Fibroblast of skin of scalp (primary cell): ENCODE measurements at places on chromosomes 11 and 22.
A peak's percentile ranks its signal among the peaks of the same experiment; 100 is the strongest.

- DNase-seq: no peak
Observed at GRCh38 chr22:37313376-37314314, 31.3 kb downstream of the CYTH4 start.

DNA sequence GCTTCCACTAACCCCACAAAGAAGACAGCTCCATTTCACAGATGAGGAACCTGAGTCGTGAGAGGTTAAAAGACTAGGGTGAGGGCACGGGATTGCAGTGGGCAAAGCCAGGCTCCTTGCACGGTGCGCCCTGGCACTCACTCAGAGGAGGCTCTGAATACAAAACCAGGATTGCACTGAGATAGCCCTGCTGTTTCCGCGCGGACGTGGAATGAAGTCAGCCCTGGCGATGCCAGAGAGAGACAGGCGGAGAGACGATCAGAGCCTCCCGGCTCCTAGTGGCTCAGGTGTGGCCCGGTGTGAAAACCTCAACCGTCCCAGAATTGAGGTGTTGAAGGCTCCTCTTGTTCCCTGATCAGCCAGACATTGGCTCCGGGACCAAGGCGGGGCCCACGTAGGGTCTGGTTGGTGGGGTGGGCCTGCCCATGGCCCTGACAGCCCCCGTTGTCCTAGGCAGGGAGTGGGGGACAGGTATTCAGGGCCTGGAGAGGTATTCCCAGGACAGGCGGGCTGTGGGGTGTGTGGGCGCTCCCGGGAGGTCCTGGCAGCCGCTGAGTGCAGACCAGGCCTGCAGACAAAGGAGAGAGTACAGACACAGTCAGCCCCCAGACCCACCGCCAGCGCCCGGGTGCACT is 43.1 kb upstream of the LINC01488 start:
- DNase-seq: no peak

DNA sequence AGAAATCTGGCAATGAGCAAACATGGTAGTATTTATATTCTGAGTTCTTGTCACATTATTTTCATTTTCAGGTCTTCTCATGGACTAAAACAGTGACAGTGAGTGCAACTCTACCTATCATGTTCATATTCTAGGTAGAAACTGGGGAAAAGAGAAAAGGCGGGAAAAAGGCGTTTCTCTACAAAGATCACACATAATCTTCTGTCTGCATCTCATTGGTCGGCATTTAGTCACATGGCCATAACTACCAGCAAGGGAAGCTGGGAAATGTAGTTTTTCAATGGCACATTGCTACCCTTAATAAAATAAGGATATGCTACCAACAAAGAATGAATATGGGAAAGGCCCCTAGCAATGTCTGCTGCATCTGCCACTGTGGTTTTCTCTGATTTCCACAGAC is 57.6 kb upstream of the B3GAT1 start:
- DNase-seq: no peak

DNA sequence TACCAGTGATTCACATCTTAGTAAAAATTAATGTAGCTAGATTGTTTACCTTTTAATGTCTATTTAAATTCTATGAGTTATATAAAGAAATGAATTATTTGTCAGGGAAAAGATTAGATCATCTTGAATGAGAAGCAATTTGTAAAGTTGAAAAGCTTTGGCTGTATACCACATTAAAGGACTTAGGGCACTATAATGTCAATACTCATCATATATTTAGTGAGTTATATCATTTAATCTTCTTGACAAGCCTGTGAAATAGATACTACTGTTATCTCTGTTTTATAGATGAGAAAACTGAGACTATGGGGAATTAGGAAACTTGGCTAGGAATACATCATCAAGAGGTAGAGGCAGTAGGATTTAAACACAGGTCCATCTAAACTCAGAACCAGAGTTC is 160.1 kb downstream of the GUCY1A2 start:
- no peak for DNase-seq

DNA sequence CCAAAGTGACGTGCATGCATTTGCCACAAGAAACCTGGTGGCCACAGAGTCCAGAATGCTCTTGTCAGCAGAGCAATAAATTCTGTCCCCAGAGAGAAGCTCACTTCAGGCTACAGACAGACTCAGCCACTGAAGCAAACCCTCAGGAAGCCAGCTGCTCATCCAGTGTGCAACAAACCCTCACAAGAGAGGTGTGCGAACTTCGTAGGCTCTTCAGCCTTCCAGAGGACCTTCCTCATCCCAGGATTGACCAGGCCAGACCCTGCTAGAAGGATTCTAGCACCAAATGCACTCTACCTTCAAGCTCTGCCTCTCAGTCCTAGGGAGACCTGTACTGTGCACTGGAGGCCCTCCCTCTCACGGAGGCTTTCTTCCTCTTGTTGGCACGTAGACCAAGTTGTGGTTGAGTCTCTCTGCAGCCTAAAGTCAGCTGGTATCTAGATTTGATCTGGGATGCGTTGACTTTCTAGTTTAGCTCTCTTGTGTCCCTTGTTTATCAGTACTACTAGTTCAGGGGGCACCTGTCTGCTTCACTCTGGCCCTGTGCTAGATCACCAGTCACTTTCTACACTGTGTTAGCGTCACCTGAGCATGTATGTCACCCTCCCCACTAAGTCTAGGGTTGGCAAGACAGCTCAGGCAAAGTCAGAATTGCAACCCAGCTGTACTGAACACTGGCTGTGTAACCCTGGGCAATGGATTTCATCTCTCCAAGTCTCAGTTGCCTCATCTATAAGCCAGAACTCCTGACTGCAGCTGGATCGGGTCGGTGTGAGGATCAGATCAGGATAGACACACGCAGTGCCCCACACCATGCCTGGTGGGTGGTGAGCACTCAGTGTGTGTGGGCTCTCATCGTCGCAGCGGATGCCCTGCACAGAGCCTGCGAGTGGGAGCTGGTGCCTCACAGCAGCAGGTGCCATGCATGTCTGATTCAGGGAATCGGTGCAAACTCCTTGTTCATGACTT is 22.1 kb upstream of the TMPRSS13 start:
- DNase-seq: no peak

- peak; percentile 38 for DNase-seq
Observed at GRCh38 chr11:44702889-44703288, 23.9 kb upstream of the TSPAN18 start.

GRCh38 chr11:11814614-11815452 is 26.9 kb upstream of the USP47 start:
- no peak for DNase-seq

DNA sequence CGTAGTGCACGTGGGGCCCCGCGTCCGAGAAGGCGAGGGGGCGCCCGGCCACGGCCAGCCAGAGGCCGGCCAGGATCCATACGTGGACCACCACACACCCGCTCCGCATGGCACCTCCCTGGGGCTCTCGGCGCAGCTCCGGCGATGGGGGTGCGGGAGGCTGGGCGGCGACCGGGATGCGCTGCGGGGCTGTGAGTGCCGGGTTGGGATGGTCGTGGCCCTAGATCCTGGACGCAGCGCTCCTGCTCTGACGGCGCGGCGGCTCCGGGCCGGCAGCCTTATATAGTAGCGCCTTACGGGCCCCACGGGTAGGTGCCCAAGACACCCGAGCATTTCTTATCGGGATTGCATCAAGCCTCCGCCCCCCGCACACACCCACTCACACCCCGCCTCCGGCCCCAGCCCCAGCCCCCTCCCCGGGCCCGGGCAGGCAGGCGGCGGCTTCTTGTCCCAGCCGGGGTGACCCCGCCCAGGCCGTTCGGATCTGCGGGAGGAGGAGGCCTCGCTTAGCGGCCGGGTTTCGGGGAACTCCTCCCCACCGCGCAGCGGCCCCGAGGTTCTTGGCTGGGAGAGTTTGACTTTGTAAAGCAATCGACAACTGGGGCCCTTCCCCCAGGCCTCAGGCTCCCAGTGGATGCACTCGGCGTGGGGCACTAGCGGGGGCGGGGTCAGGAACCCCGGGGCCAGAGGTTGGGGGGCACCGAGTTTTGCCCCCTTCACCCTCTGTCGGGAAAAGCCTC is at the start of gene FGF19:
FGF19 (minus strand) TSS at position 255 of the 740 bp plus-strand sequence; CDS start at position 109, 146 bp downstream.
- no peak for DNase-seq

DNA sequence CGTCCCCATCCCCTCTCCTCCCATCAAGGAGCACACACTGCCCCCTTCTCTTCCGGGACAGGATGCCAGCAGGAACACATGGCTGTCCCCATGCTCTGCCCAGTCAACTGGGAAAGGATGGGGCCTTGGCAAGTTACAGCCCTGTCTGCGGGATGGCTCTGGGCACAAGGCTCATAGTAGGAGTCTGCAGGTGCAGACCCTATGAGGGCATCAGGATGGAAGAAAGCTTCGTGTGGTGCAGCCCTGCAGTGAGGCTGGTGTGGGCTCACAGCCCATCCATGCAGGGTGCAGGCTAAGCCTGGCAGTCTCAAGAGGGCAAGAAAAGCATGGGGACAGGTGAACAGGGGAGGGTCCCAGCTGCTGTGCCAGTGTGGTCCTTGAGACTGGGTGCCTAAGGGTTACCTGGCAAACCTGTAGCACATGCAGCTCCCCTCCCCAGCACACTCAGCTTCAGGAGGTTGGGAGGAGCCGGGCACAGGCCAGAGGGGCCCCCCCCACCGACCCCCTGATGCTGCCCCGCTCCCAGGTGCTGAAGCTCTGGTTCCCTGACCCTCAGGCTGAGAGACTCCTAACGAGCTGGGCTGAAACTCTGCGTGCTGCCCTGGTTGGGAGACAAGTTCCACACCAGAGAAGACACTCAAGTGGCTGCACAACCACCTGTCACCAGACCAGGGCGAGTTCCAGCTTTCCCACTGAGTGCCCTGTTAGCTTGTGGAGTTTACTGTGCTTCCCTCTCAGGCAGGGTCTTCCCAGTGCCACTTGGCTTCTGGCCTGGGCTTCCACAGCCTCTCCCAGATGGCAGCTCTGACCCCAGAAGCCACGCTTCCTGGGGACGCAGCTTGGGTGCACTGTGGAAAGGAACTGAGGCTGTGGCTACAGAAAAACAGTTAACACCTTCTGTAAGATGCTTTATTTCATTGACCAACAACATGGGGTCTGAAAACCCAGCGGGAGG is 3.3 kb upstream of the SCARF2 start:
- no peak for DNase-seq

DNA sequence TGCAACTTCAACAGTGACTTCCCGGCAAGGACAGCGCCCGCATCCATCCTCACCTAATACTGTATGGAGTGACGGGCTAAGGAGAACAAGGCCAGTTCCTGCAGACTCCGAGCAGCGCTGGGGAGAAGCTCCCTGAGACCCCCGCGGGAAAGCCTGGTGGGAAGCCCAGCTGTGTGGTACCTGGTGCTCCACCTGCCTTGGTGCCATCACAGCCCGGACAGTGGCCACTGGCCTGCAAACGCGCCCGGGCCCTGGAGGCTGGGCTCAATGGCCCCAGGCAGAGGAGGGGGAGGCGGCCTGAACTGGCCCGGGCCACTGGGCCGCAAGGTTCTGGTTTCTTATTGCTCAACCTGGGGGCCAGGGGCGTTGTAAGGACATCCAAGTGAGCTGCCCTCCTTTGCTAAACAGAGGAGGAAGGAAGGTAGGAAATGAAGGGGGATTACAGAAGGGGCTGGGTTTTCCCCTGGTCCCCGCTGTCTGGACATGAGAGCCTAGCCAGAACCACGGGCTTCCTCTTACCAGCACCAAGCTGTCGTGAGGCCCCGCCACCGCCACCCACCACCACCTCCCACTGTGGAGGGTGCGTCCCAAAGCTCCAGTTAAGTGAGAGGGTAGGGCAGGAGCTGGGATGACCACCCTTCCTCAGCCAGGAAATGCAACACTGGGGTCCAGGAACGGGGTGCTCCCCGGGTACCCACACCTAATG is 8.5 kb upstream of the CDC42BPG start:
- DNase-seq: no peak

GRCh38 chr11:60221692-60222091 is 21.2 kb downstream of the MS4A4E start:
- no peak for DNase-seq

DNA sequence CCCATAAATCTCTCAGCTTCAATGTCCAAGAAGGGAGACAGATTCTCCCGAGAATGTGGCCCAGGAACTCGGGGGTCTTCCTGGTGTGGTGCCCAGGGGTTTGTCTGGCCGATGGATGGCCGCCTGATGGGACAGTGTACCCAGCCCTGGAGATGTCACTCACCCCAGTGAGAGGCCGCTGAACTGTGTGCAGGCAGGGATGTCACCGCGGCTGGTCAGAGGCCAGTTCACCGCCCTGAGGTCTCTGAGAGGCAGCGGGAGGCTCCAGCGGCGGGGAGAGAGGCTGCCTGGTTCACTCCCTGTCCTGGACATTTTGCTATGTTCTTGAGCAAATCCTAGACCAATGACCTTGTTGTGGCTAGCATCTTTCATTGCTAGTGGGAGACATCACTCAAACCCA is 1349.5 kb downstream of the BRD1 start:
- no peak for DNase-seq

GRCh38 chr11:70464509-70465361 is 66.4 kb downstream of the CTTN start:
- DNase-seq: no peak

- DNase-seq: no peak
Observed at GRCh38 chr22:43823353-43823908, 11.3 kb upstream of the EFCAB6 start.

DNA sequence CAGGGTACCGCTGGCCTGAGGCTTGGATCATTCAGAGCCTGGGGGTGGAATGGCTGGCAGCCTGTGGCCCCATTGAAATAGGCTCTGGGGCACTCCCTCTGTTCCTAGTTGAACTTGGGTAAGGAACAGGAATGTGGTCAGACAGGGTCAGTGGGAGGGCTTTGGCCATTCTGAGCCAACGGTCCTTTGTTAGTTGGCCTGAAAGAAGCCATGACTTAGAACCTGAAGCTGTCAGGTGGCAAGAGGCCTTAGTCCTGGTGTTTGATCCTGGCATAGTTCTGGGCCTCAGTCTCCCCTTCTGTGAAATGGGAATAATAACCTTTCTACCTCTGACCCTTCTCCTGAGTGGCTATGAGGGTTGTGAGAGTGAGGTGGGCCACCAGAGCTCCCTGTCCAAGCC is 8.3 kb downstream of the PGAP2 start:
- no peak for DNase-seq

- no peak for DNase-seq
Observed at GRCh38 chr11:68375766-68376165, 63.4 kb downstream of the LRP5 start.

- peak; percentile 52 for DNase-seq
Observed at GRCh38 chr11:91209751-91210150, 986.9 kb upstream of the CHORDC1 start.

- no peak for DNase-seq
Observed at GRCh38 chr11:62538470-62539237, 8.0 kb downstream of the AHNAK start.

DNA sequence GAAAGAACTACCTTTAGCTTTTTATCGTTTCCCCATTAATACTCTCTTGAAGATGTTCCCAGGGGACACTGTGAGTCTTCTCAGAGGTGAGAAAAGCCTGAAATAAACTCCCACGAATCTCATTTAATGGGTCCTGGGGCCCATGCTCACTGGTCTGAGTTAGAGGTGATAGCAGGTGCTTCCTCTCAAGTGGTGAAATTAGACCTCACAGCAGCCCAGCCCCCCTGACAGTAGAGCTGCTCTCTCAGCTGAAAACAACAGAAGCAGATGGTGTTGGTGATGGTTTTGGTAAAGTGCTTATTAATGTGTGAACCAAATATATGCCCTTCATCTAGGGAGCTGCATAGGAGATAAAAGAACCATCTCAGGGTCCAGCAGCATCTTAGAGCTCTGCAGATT is 76.8 kb upstream of the VPREB1 start:
- no peak for DNase-seq
